ENCODE measurements at places on chromosomes 12 and 14. TPM values are rescaled to one million over a fixed set of nuclear protein-coding genes. Genes with fewer than 3 reads are reported as not detected.

TIGAR gene
- 36.7 TPM for total RNA-seq

RND1 gene
- 5.2 TPM for total RNA-seq

ABCD2 gene
- not detected for total RNA-seq

DNA sequence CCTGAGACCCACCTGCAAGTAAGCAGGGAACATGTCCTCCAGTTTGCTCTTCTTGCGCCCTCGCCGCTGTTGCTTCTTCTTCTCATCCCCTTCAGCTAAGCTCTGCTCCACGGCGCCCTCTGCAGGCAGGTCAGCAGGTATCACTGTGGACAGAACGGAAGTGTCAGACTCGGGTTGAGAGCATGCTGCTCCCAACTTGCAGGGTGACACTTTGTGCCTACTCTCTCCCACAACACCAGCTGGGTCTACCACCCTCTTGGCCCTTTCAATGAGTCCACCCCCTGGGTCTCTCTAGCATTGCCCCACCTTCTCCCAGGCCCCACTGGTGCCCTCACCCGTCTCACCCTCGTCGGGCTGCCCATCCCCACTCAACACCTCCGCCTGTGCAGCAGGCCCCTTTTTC is 16.7 kb downstream of the KMT2D start:
- peak; percentile 80 for DNase-seq

GRCh38 chr12:11811008-11811407 is 161.5 kb downstream of the ETV6 start:
- no peak for DNase-seq

PRICKLE1 gene
- 3.8 TPM for total RNA-seq

- DNase-seq = peak; percentile 32
Observed at GRCh38 chr12:108337235-108338223, 1.6 kb downstream of the CMKLR1 start.

SLC17A8 gene
- total RNA-seq = not detected

DNA sequence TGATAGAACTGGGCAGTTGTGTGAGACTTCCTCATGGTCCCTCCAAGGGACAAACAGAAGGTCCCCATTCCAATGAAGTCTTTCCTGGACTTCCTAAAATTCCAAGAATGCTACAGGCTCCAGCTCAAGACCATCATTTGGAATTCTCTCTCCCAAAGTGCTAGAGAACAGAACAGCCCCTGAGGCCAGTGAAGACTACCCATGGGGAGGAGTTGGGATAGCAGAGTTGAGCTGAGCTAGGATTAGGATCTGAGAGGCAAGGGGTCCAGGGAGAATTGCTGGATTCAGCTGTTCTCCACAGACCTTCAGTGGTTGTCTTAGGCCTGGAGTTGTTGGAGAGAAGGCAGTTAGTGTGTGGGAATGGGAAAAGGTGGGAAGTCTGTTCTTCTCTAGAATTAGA is 10.8 kb downstream of the KRT1 start:
- DNase-seq = no peak

DNA sequence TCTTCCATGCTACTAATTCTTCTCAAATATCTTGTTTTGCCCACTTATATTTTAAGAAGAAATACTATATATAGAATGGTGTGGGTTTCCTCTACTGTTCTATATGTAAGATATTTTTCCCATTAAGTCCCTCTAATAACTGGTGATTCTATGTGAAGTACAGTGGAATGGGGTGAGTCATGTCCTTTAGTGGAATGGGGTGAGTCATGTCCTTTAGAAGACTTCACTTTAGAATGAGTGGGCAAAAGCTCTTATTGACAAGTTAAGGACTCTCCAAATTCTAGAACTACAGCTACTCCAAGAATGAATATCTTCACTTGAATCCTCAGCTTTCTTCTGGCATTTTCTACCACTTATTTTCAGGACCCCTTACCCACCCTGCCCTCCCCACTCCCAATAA is 349.9 kb downstream of the ETNK1 start:
- DNase-seq = no peak

KLHL42 gene
- total RNA-seq = 36.5 TPM

GRCh38 chr14:61351477-61351876 is 30.1 kb downstream of the PRKCH start:
- no peak for DNase-seq

GRCh38 chr12:5882511-5883190 is 62.4 kb downstream of the ANO2 start:
- DNase-seq = no peak

DNA sequence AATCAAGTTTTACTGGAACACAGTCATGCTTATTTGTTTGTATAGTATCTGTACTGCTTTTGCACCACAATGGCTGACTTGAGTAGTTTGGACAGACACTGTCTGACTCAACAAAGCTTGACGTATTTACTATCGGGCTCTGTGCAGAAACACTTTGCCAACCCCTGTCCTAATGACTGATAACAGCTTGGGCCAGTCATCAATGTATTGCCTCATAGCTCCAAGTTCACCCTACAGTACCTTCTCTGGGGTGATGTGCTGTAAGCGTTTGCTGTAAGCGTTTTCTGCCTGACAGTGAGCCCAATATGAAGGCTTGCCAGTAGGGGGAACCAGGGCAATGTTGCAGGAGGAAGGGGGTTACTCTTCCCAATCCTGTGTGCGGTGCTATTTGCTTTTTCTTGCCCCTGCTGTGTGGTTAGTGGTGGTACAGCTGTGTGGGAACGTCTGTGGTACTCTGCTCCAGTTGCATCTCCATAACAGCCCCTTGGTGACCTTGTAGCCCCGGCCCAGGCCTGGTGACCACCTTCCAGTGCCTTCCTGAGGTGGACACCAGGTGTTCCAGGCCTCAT is 5.4 kb upstream of the CCDC177 start:
- peak; percentile 73 for DNase-seq

GRCh38 chr12:7161811-7162210 is 27.7 kb upstream of the PEX5 start:
- DNase-seq = no peak

GRCh38 chr12:111417290-111417689 is 11.6 kb downstream of the SH2B3 start:
- DNase-seq = no peak

DNA sequence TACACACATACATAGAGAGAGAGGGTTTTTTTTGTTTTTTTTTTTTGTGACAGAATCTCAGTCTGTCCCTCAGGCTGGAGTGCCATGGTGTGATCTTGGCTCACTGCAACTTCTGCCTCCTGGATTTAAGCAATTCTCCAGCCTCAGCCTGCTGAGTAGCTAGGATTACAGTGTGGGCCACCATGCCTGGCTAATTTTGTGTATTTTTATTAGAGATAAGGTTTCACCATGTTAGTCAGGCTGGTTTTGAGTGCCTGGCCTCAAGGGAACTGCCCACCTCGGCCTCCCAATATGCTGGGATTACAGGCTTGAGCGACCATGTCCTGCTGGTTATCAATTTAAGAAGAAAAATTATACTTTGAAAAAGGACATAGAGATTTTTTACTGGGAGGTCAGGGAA is 710.6 kb downstream of the SLC6A15 start:
- no peak for DNase-seq

GRCh38 chr12:96648923-96649322 is 159.5 kb downstream of the CFAP54 start:
- DNase-seq = no peak

DNA sequence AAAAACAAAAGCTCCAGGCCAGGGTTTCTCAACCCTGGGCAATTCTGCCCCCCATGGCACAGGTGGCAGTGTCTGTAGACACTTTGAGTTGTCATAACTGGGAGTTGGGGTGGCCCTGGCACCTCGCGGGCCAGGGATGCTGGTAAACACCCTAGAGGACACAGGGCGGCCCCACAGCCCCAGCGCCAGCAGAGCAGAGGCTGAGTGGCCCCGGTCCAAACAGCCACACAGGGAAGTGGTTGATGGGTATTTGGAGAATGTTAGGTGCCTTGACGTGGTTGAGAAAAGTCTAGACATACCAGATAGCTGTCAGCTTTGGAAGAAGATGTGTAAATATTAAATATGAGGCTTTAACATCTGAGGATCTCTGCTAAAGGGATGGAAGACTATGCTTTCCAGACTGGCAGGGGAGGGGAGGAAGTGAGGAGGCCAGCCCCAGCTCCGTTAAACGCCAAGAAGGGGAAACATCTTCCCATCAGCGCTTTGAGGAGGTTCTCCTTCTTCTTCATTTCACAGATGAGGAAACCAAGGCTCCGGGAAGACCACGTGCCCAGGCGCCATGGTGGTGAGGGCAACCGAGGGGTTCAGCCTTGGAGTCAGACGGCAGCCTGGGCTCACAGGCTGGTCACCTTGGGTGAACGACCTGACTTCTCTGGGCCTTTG is 103.7 kb downstream of the SCARB1 start:
- DNase-seq = no peak

DNA sequence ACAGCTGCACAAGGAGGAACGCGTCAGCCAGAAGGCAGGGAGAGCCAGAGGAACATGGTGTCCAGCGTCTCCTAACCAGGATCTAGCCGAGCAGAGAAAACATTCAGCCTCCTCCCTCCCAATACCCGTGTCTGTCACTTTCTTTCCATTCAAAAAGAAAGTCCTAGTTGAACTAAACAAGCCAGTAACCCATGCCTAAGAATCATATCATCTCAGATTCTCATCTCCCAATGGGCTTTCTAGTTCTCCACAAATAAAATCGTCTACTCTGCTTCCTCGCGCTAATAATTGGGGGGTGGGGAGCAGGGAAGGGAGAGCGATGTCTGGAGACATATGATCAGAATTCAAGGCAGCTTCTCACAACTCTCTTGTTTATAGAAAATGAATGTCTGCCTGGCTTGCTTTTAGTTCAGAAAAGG is 7.4 kb downstream of the NKX2-1 start:
- no peak for DNase-seq

GRCh38 chr12:94942663-94943062 is 60.8 kb downstream of the NDUFA12 start:
- no peak for DNase-seq

- no peak for DNase-seq
Observed at GRCh38 chr12:121053706-121054105, 14.7 kb upstream of the OASL start.

DNA sequence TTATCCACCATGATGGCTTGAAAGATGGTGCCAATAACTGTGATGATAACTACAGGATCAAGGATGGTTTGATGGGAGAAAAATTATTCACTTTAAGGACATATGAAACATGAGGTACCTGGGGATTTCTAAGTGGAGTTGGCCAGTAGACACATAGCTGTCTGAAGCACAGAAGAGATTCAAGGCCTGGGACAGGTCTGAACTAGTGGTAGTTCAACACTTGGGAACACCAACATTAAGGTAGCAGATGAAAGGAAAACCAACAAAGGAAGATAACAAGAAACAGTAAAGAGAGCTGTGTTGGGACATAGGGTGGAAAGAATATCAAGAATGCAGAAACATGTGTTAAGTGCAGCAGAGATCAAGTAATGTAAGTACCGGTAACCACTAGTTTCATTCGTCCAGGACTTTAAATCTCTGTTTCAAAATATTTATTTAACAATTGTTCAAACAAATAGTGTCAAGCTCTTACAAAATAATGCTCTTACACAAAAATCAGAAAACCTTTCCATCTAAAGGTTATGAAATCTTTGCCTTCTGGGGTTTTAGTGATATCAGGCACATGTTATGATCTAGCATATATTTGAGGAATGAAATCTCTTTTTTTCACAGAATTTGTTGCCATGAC is 104.7 kb downstream of the ST8SIA1 start:
- no peak for DNase-seq

GRCh38 chr12:28620281-28620680 is 430.0 kb downstream of the CCDC91 start:
- no peak for DNase-seq

DNA sequence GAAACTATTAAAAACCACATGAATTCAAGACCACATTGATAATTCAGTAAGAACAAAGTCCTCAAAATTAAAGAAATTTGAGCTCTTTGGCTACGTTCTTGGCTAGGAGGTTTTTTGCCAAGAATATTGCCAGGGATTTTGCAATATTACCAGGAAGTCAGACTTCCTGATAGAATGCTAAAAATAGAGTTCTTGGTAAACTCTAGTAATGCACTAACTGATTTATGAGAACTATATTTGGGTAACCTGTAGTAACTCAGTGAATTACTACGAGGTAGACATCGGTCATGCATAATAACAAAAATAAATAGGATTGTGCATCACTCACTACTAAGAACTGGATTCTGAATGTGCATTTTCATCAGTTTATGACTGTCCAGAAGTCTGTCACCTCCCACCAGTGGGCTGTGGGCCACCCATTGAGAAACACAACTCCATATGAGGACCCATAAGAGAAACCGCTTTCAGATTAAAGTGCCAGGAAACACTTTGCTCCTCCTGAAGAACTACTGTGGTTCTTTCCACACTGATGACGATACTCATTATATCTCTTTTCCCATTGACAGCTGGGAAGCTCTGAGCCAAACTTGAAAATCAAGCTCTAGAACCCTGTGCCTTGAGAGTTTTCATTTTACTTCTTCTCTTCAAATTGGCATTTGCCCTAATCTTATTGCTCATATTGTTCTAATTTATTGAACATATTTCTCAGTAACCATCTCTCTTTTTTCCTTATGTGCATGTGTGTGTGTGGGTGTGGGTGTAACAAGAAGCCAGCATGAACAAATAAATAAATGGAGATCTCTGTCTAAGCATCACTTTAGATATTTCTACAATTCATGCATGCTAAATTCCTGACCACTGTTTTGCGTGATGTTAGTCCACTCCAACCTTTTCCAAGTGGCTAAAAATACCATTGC is 116.6 kb downstream of the BCL11B start:
- DNase-seq = no peak

INHBC gene
- not detected for total RNA-seq
